ENCODE measurements at places on chromosomes 2 and 18.
A peak's percentile ranks its signal among the peaks of the same experiment; 100 is the strongest.

DNA sequence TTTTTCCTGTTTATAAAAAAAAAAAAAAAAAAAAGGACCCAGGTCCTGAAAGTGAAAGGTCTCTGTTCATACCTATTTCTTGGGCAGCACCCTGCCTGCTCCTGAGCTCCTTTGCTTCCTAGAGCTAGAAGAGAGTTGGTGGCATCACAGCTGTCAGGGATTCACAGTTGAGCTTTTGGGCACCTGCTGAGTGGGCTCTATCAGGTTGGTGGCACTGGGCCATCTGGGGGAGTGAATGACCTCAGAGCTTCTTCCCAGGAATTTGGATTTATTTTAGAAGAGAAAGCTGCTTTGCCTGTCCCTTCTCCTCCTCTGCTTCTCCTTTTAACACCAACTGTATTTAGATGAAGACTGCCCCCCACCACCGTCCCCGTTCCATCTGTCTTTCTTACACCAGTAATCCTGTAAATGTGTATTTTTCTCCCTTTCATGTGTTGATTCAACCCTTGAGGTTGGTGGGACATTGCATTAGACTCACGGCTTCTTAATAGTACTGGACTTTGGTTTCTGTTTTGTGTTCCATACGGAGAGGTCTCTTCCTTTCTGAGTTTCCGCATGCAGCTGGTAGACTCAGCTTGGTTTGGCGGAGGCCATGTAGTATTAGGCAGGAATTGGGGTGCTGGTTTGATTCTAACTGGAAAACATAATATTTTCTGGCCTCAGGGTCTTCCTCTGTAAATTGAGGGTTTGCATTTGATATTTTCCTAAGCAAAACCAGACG lies 7.6 kb upstream of the MGAT5 start:
- DNase-seq: no peak

GRCh38 chr18:21049306-21049705 lies 62.3 kb downstream of the ROCK1 start:
- DNase-seq: no peak

GRCh38 chr18:44765456-44765855 lies 84.8 kb downstream of the SETBP1 start:
- no peak for DNase-seq

DNA sequence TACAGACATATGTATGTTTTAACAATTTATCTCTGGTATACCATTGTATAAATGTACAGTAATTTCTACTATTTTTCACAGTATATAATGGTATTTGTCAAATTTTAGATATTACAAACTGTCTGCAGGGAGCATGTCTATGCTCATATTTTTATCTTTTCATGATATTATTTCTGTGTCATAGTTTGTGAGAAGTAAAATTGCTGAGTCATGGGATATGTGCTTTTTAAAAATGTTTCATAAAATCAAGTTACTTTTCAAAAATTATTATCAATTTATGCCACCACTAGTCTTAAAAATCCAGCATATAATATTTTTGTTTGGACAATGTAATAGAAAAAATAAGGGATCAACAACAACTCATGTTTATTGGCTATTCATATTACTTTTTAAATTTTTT lies 9.1 kb upstream of the ZNF804A start:
- no peak for DNase-seq

GRCh38 chr18:9293948-9294347 lies 40.6 kb upstream of the TWSG1 start:
- no peak for DNase-seq

DNA sequence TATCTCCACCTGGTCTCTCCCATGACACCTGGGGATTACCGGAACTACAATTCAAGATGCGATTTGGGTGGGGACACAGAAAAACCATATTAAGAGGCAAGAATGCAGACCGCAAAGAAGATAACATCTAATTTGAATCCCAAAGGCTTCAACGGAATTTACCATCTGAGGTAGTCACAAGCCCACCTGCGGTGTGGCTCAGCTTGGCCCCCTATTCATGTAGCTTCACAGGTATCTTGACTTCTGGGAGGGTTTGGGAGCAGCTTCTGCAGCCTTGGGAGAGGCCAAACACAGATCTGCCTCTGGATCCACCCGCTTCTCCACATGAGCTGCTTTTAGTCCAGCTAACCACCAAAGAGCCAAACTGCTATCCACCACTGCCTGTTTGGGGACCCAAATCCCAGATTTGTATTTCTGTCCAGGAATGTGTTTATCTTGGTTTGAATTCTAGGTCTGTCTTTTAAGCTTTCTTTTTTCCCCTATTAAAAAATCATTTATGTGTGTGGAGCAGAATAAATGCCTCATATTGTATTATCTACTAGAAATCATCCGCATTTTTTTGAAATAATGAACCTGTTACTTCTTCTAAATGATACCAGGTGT lies 247.6 kb downstream of the DLGAP1 start:
- DNase-seq: no peak

- no peak for DNase-seq
Observed at GRCh38 chr2:1494257-1494656, 81.0 kb downstream of the TPO start.

GRCh38 chr2:128269063-128269989 lies 49.3 kb downstream of the HS6ST1 start:
- no peak for DNase-seq

- no peak for DNase-seq
Observed at GRCh38 chr2:148501545-148501944, 143.0 kb upstream of the EPC2 start.

GRCh38 chr18:24695168-24695567 lies 234.7 kb downstream of the HRH4 start:
- no peak for DNase-seq

GRCh38 chr2:82344670-82345069 lies 2040.1 kb upstream of the LRRTM1 start:
- no peak for DNase-seq

- no peak for DNase-seq
Observed at GRCh38 chr2:170212625-170213280, 34.8 kb downstream of the MYO3B start.

DNA sequence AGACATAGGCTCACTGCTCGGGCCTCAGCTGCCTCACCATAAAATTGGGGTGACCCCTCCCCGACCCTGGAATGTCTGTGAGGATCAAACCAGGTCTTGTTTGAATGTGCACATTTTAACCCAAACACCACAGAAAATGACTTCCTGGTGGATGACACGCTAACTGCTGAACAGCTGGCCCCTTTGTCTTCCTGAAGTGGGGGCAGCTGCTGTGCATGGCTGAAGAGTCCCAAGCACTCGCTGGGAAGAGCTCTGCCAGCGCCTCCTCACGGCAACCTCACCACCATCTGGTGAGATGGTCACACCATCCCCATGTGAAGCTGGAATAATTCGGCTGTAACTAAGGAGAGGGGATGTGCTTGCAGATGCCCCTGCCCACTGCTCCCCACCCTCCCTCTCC lies 34.0 kb downstream of the AQP12A start:
- no peak for DNase-seq

- no peak for DNase-seq
Observed at GRCh38 chr2:231423176-231423575, 27.7 kb downstream of the B3GNT7 start.

GRCh38 chr2:42979416-42979869 lies 187.1 kb upstream of the HAAO start:
- no peak for DNase-seq

DNA sequence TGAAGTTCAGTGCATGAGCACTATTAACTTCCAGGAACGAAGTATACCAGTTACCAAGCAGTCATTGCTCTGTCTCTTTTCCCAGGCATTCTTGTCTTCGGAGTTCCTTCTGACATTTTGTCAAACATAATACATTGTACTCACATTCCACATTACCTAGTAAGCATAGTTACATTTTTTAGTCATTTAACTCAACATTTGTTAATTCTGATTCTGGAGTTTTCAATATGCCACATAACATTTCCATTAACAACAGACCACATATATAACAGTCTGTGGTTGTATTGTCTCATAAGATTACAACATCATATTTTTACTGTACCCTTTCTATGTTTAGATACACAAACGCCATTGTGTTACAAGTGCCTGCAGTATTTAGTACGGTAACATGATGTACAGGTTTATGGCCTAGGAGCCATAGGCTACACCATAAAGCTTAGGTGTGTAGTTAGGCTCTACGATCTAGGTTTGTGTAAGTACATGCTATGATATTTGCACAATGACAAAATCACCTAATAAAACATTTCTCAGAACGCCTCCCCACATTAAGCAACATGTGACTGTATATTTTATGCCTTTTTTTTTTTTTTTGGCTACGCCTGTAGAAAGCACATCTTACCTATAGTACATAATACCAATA lies 187.1 kb downstream of the DYM start:
- DNase-seq: peak; percentile 4

DNA sequence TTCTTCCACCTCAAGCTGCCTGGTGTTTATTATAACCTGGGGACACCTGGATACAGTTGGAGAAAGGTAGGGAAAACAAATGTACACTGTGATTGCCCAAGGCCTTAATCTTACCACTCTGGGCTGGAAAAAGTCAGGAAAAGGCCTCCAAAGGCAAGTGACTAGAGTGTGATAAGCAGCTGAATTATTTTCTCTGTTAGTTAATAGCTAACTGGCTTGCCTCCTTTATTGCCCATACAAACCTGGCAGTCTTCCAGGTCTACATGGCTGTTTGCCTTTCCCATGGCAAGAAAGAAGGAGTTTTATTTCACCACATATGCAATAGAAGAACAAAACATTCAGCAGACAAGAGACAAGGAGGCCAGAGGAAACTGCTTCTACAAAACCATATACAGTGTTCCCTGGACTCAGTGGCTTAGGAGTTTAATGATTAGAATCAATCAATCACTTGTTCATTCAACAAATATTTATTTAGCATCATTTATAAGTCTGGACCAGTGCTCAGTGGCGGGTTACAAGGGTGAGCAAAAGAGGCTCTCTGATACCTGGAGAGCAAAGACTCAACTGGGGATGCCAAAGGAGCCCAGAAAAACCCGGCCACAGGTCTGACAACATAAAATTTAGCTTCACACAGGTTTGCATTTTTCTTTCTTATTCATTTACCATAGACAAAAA lies 27.5 kb upstream of the SUCLG1 start:
- no peak for DNase-seq

DNA sequence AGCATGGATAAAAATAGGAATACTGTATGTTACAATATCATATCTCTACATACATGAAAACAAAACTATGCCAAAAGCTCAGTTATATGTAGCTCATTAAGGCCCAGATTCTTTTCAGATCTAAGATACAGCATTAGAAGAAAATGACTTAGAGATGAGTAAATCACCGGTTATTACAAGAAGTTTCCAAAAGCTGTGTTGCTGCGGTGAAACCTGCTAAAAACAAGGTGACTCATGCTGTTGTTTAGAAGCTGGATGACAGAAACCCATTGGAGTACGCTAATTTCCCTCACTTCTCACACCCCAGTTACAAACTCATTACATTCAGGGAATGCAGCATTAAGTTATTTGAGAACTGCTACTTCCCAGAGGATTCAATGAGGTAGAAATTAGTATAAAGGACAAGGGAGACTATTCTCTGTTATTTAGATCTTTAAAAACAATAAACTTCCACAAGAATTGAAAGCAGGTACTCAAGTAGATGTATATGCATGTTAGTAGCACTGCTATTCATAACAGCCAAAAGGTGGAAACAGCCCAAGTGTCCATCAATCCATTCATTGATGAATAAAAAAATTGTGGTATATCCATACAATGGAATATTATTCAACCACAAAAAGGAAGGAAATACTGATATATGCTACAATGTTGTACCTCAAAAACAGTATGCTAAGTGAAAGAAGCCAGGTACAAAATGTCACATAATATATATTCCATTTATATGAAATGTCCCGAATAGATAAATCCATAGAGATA lies 32.6 kb downstream of the RBKS start:
- DNase-seq: peak; percentile 67

GRCh38 chr18:55275039-55275901 lies 312.7 kb downstream of the TCF4 start:
- DNase-seq: peak; percentile 97

- no peak for DNase-seq
Observed at GRCh38 chr2:1603059-1603458, 141.3 kb downstream of the PXDN start.

GRCh38 chr2:58047373-58047935 lies 848 bp downstream of the VRK2 start:
- DNase-seq: no peak

GRCh38 chr2:38789691-38790090 lies 11.7 kb downstream of the GEMIN6 start:
- DNase-seq: no peak

DNA sequence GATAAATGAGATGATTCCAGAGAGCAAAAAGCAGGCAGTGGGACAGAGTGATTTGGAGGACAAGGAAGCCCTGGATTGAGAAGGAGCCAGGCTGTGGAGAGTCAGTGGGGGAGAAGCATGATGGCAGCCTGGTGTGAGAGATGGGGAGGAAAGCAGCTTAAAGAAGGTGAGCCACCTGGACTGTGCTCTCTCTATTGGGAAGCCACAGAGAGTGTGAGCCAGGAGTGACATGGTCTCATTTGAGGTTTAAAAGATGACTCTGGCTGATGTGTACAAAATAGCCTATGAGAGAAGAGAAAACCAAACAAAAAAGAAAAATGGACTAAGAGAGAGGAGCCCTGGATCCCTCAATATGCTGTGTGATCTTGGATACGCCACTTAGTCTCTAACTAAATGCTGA lies 12.9 kb upstream of the EPAS1 start:
- no peak for DNase-seq

- no peak for DNase-seq
Observed at GRCh38 chr18:4831791-4832375, 365.2 kb downstream of the AKAIN1 start.

- DNase-seq: peak; percentile 49
Observed at GRCh38 chr2:217282531-217282930, 422.7 kb upstream of the TNP1 start.

DNA sequence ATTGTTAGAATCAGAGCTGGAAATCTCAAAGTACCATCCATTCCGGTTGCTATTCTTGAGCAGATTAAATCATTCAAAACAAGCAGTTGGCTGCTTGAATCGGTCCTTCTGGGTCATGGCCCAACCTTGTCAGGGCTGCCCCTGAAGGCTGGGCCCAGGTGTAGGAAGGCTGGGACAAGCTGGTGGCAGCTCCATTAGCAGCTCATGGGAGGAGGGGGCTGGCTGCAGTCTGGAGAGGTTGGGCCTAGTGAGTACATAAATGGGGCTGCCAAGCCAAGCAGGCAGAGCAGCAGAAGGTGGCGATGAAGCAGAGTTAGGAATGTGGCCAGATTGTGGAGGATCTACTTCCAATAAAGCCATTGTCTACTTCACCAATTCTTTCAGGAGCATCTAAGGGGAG lies 81.4 kb downstream of the ADCYAP1 start:
- no peak for DNase-seq

DNA sequence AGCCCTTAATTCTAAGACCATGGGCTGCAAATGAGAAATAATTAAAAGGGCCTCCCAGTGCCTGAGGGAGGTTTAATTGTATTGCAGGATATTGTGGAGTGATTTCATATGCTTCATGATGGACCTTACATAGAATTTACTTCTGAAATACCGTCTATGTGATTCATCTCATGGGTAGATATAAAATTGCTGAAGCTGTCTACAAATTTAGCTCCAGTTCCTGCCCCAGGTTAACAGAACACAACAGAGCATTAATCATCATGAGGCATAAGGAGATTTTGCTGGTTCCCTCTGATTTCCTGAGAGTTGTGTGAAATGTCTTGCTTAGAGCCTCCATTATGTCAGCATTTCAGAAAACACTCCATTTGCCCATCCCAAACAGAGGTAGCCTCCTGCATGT lies 770 bp downstream of the UPP2 start:
- DNase-seq: peak; percentile 73

- DNase-seq: peak; percentile 24
Observed at GRCh38 chr2:175187378-175187777, 5.9 kb upstream of the ATP5MC3 start.

- DNase-seq: no peak
Observed at GRCh38 chr2:237860273-237860935, 981 bp downstream of the RAMP1 start.

Data from EL (cell line).